ENCODE measurements at places on chromosomes 3 and 15.

DNA sequence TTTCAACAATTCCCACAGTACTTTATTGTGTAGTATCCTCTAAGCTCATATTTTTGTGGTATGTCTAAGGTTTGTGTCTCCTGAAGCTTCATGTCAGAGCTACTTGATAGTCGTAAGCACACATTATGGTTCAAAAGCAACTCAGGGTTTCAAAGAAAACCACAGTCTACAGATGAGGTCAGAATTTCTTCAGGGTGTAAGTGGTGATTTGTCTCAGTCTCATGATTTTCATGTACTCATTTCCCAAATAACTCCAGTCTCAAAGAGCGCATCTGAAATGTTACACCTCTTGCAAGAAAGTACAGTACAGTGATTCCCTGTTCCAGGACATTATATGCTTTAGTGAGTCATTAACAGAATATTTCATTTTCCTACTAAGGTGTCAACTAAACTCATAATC is 47.5 kb upstream of the SSR3 start:
- DNase-seq: peak; percentile 69

DNA sequence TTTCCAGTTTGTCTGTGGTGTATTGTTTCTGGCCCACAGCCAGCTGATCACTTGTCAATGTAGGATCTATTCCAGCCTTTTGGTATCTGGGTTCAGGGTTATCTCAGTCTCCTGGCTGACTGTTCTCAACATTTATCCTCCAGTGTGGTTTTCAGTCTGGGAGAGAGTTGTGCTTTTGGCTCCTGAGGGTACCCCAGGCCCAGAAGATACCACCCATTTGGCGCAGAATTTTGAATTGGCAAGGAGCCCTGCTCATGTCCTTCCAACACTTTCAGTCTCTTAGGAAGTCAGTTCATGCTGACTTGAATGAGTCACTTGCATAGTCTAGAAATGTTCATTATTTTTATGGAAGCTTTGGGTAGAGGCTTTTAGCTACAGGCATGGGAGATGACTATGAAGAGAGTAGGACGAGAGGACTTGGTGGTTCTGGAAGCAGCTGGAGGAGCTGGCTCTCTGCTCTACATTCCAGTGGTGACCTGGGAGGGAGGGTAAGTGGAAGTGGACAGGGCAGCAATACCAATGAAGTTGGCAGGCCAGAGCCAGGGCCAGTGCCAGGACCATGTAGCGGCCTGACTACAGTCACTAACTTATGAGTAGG is 7.2 kb downstream of the POLR2H start:
- DNase-seq: peak; percentile 18

DNA sequence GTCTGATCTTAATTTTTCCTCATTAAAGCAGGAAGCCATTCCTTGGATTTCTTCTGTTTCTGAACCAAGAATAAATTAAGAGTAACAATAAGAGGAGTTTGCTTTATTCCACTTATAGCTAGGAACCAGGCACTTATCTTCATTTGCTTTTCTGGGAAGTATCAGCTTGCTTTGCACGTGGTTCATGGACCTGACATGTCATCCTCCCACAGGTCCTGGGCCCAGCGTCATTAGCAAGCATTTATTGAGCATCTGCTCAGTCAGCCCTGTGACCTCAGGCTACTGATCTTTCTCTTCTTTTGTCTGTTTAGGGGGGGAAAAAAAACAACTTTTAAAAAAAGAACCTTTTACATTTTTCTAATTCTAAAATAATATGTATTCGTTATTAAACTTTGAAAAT is 34.7 kb upstream of the CRTC3 start:
- peak; percentile 45 for DNase-seq

DNA sequence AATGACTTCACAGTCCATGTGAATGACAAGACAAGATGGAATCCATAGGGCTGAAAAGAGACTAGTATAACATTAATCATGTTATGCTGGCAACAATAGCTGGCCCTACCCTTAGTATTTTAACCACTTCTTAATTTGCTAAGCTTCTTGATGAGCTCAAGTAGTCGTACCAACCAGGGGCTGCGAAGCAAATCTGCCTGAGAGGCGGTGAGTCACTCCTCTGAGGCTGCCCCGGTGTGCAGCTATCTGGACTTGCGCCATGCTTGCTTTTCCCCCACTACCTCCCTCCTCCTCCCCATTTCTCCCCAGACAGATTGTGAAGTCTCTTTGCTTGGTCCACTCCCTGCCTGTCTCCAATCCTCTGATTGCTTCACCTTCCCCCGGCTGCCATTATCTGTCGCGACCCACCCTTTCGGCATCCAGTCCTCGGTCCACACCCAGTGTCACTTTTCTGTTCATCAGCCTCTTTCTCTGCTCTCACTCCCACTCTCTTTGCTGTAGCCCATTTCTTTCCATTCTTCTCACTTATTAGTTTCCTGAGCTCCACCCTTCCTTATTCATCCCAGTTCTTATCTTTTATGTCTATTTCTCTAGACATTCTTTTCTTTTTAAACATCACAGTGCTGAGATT is 42.7 kb downstream of the DUT start:
- peak; percentile 96 for DNase-seq

DNA sequence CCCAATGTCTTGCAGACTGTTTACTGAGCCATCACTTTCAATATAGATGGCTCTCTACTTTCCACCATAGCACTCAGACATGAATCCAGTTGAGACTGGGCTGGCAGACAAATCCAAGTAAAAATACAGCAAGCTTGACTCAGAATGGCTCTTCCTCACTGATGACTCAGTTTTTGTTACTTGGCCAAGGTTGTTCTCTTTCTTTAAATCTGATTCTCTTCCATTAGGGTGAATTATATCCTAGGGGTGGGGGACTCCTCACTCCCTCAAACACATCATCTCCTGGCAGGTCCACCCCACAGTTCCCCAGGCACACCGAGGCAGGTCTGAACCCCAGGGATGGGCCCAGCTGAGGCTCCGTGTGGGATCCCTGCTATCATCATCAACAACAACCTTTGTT is 157.9 kb downstream of the MEX3B start:
- DNase-seq: peak; percentile 2

DNA sequence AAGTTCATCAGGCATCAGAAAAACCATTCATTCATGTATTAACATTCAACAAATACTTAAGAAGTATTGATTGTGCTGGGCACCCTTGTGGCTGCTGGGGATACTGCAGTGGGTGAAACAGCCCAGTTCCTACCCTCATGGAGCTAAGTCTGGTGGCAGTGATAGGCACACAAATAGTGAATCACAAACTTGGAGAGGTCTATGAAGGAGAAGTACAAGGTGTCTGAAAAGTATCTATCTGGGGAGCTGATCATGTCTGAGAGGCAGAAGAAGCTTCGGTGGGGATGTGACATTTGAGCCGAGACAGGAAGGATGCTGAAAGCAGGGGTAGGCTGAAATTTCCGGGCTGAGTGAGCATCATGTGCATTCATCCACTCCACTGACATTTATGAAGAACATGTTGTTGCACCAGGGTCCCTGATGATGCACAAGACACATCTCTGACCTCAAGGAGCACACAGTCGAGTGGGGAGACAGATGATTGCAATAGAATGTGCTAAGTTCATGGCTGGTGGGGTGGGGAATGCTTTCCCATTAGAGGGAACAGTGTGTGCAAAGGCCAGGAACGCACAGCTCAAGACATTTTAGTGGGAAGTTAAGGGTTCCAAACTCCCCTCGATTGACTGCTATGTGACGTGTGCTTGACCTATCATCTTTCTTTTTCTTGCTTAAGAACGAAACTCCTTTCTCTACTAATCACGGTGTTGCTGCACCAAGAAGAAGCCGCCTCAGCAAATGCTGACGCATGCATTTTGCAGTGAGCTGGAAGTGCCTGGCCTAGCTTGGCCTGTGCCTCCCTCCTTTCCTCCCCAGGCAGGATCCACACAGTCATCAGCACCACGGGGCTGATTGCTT is 309.1 kb upstream of the ICE2 start:
- peak; percentile 36 for DNase-seq

GRCh38 chr3:165406425-165406824 is 210.2 kb upstream of the SLITRK3 start:
- DNase-seq: no peak

DNA sequence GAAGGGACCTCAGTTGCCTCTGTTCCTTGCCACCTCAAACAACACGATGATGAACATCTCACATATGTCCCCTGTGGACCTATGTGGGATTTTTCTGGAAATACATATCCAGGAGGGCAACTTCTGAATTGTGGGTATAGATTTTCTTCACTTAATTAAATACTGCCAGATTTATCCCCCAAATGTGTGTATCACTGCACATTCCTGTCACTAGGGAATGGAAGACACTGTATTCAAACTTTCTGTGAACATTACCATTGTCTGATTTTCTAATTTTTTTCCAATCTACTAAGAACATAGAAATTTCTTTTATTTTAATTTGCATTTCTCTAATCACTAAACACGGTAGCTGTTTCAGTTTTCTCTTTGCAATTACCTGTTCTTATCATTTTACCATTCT is 102.0 kb upstream of the MRPS22 start:
- no peak for DNase-seq

- DNase-seq: no peak
Observed at GRCh38 chr15:54131410-54131809, 153.2 kb downstream of the UNC13C start.

DNA sequence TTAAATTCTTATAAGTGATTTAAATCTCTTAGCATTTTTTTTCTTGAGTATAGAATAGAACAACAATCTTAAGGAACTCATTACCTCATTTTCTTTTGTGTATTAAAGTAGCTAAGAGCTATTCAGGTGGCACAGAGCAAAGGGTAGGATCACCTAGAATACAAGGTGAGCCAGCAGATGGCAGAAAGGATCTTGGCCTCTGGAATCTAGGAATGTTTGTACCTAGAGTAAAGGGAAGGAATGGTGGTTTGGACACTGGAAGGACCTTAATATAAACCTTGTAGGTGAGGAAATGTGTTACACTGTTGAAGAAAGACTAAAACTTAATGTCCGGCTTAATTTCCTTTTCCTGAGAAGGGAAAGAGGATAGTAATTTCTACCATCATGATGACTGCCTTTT is 89.0 kb downstream of the GHSR start:
- no peak for DNase-seq

DNA sequence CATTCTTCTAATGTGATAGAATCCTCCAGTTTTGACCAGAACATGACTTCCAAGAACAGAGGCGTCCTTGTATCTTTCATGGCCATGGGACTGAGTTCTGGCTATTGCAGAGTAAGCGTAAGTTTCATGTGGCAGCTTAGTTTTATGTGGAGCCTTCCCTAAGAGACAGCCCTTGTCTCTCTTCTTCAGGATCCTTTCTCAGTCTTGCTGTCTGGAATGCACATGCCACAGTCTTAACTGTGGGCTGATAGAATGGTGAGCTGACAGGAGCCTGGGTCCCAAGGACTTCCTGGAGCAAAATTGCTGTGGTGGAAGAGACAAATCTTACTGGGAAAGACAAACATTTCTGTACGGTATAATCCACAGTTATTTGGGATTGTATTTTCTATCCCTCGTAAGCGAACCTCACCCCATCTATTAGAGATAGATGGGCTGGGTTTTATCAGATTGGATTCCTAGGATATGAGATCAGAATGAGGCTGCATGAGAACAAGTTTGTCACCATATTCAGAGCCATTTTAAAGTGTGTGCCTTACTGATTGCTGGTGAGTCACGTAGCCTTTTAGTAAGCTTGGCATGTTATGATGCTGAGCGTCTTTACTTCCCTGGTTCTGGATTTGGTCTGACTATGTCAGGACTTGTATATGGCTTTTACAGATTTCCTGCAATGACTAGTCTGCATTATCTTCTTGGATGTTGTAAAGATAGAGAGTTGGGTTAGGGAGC is 32.8 kb downstream of the CDIN1 start:
- peak; percentile 83 for DNase-seq

- DNase-seq: peak; percentile 94
Observed at GRCh38 chr3:98513091-98513511, 9.6 kb downstream of the CLDND1 start.

DNA sequence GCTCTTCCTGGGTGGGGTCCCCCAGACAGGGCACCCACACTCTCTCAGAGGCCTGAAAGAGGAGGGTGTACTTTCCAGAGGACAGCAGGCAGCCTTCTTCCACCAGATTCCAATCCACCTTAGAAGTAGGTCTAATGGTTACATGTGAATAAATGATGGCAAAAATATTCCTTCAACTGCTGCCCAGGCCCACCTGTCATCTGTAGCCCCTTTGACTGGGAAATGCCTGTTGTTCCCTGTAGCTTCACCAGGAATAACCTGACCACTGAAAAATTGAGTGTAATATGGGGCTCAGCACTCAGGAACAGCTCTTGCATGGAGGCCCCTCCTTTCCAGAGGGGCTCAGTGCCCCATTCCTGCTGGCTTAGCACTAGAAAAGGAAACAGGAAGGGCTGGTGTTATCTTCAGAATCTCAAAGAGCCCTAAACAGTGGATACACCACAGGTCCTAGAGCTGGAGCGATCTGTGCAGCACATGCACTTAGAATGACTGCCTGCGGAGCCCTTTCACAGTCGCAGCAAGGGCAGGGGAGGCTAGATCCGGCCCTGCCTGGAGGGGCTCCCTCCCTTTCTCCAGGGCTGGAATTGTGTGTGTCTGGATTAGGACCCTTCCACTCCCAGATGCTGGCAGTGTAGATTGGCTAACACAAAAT is 32.1 kb downstream of the SLC22A14 start:
- DNase-seq: no peak

GRCh38 chr15:88878720-88879184 is 16.6 kb downstream of the HAPLN3 start:
- DNase-seq: peak; percentile 39

All from amniotic epithelial cell (primary cell).